ENCODE measurements at places on chromosomes 1 and 21.

GRCh38 chr1:48291421-48291820, 68.9 kb downstream of the SLC5A9 start:
- DNase-seq = no peak

GRCh38 chr1:38018864-38019343, 6.4 kb downstream of the UTP11 start:
- no peak for DNase-seq

DNA sequence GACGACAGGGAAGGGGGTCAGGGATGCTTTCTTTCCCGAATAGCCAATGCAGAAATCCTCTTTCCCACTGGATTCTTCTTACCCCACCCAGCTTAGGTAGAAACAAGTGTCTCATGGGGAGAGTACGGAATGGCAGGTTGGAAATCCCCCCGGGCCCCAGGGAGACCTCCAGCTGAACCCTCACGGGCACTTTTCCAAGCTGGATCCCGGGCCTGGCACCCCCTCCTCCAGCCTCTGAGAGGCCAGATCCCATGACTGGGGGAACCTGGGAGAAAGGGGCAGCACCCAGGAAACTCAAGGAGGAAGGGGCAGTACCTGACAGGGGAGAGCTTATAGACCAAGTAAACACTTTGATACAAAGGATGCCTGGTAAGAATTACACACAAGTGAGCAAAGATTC, 1.3 kb downstream of the PKP1 start:
- DNase-seq = no peak

GRCh38 chr1:207868251-207868773, 42.6 kb downstream of the CD34 start:
- peak; percentile 73 for DNase-seq

DNA sequence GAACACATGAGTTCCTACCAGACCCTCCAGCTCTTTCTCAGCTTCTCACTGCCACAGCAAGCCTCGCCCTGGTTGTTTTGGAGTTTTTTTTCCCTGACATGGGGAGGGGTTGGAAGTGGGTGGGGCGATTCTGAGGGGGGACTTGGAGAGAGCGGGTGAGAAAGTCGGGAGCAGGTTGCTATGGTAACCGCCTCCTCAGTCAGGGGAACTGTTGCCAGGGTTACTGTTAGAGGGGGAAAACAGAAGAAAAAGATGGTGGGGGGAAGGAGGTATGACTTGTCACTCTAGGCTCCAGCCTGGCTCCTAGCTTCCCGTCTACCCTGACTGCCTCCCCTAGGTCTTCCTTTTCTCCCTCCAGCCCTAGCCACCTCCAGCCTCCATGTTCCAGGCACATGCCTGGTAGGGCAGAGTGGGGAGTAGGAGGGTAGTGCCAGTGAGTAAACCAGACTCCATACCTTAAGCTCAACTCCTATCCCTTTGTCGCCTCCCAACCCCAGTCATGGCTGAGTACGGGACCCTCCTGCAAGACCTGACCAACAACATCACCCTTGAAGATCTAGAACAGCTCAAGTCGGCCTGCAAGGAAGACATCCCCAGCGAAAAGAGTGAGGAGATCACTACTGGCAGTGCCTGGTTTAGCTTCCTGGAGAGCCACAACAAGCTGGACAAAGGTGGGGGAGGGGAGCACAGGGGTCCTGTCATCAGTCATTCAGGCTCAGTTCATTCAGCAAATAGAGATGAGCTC, 6.0 kb downstream of the PEA15 start:
- no peak for DNase-seq

DNA sequence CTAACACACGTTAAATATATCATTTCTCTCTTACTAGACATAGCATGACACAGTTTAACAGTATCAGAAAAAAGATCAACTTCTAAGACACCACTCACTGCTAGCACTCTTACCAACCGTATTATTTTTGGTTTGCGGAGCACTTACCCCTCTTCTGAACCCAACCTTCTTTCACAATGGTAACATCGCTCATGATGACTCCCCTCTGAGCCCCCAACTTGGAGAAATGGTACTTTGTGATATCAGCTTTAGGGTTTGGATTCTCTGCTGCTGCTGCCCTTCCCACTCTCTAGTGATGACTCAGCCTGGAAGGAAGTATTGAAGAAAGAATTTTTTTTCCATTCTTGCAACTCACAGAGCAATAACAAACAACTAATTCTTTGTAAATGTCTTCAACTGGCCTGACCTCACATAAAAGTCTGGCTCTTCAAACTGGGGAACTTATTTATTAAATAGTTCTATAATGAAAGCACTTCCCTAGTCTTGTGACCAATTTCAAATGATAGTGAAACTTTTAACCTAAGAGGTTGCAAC, 7.0 kb downstream of the AKT3 start:
- DNase-seq = no peak

DNA sequence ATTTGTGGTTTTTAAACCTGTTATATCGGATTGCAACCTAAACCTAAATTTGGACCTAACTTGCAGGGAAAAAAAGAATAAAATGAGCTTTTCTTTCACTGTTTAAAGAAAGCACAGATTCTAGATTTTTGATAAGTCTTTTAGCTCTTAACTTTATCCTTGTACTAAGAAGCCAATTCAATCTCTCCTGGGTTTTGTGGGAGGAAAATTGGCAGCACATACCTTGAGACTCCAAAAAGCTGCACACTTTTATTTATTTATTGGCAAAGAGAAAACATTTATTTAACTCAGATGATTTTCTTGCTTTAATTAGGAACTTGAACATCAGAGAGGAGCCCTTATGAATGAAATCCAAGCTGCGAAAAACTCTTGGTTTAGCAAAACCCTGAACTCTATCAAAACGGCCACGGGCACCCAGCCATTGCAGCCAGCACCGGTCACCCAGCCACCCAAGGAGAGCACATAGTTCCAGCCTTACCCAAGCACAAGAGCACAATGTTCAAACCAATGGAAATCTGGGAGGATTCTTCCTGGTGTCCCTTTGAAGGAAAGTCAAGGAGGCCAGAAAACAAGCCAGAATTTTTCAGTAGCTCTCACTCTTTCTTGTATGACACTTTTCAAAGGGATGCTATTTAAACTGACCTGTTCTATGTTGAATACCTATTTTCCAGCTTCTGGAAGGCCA, 10.1 kb upstream of the CACYBP start:
- no peak for DNase-seq

All from HAP-1 (cell line).